ENCODE measurements at places on chromosomes 1 and 21.

DNA sequence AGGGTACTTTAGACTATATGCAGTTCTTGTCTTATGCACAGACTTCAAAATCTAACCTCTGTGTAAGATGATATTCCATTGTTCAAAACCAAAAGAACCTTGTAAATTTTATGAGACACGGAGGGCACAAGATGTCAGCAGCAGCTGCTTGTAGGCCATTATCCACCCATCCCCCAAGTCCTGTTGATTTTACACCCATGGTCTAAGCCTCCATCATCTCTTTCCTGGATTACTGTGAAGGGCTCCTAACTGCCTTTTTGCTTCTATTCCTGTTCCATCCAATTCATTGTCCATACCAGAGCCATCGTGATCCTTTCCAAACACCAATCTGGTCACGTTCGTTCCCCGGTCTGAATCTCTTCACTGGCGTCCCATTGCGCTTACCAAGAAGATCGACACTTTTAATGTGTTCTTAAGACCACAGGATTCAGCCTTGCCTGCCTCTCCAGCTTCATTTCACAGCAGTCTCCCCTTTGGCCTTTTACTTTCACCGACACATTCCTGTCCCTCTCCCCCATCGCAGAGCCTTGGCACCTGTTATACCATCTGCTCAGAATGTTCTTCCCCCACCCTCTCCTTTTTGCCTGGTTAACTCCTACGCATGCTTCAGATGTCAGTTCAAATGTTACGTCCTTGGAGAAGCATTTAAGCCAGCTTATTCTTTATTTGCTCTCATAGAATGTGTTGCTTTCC is 107.3 kb upstream of the POU3F1 start:
- DNase-seq = no peak

DNA sequence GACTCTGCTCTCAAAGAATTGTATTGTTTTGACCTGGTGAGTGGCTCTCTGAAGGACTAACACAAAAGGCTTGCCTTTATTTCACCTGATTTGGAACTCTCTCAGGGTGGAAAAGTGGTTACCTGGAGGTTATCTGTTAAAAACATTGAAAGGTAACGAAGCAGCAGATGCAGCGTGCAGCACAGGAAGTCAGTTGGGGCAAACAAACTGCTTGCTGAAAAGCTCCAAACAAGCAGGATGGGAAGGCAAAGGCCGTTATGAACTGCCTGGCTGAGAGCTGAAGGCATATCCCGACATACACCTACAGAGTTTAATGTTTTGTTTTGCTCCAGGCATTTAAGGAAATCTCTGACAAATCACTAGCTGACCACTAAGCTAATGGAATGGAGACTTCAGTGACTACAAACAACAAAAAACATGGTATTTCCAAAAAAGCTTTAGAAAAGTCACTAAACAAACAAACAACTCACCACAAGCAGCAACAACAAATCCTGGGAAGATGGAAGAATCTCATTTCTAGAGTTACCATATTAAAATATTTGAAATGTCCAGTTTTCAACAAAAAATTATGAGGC is 44.3 kb upstream of the BATF3 start:
- DNase-seq = no peak

DNA sequence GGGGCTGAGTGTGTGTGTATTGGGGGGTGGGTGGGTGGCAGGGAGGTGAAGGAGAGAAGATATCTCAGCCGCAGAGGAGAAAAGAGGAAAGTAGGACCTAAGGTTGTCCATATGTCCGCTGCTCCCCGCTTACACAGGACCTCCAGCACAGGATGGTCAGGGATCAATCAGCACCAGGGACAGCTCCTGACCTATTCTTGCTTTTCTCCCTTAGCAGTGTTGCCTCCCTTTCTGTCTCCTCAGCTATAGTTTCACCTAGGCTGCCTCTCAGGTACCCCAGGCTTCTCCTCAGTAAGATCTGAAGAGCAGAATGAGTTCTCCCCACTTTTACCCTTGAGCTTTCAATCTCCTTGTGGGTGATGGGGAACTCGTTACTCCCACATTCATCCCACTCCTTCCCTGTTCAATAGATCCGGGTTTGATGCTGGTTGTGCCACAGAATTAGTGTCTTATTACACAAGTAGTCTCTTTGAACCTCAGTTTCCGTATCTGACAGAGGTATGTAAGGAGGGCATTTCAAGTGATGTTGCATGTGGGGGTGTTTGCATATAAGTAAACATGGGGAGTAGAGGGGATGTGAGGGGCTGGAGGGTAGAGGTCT is 1.4 kb upstream of the DPH2 start:
- DNase-seq = no peak

- DNase-seq = no peak
Measured at GRCh38 chr1:108961198-108961597, 2.1 kb downstream of the CLCC1 start.

- DNase-seq = no peak
Measured at GRCh38 chr1:168861421-168862004, 132.5 kb upstream of the DPT start.

DNA sequence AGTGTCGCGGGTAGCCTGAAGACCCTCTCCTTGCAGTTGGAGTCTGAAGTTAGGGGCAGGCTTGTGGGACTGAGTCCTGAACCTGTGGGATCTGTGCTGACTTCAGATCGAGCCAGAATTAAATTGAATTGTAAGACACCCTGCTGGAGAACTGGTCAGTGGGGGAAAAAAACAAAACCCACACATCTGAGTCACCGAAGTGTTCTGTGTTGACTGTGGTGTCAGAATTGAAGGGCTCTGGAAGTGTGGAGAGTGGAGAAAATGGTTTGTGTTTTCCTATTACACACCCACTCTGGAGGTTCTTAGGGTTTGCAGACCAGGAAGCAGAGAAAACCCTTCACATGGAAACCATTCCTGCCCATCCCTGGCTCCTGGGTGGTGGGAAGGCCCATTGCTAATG is 209.5 kb upstream of the GALNT2 start:
- DNase-seq = no peak

GRCh38 chr1:6098303-6099215 is 52.9 kb downstream of the KCNAB2 start:
- no peak for DNase-seq

DNA sequence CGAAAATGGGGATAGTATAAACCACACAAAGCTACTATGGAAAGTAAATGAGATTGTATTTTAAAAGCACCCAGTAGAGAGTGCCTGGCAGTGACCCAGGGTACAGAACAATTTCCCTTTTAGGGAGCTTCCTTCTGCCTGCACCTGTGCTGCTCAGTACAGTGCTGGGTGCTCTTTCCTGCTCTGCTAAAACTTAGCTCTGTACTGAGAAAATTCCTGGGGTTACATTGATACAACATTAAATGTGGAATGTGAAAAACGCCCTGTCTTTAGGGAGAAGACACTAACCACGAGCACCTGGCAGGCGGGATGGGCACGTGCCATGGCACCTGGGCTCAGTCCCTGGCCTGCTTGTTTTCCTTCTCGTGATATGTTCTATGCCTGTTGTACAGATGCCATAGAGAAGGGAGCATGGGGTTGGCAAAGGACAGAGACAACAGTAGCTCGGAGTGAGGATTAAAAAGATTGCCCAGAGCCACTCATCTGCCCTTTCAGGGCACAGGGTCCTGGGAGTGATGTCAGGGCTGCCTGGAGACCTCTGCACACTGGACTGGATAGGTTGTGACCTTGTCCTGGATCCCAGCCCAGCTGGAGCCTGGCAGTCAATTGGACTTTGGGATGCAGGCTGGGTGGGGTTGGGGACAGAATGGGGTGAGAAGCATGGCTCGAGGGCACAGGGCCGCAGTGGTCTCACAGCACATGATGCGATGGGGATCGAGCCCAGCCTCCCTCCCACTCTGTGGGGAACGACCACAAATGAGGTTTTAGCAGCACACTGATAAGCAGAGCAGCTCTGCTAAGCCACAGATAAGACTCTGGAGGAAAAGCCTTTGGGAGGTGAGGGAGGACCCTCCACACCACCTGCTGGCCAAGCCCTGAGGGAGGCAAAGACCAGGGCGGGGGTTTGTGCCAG is 4.2 kb downstream of the SPATA46 start:
- DNase-seq = peak; percentile 37

DNA sequence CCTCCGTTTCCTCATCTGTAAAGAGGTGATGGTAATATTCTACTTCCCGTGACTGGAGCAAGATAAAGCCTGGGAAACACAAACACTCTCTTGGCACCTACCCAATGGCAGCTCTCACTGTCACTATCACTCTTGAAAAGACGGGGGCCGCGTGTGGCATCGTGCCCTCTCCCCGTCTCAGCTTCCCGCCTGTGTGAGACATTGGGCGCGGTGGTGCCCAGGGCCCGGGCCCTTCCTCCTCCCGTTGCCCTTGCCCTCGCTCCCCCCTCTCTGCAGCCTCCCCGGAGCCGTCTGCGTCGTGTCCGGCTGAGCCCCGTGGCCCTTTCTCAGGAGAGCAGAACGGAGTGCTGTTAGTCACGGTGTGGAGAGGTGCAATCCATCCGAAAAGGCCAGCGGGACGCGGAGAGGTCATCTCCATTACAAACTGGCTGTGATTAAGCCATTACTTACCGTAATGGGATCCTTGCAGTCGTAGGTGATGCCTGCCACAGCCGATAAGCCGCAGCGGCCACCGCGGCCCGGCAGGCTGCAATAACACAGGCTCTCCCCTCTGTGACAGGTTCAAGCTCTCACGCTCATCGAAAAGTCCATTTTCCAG is 156.4 kb upstream of the ZC3H12A start:
- DNase-seq = no peak

DNA sequence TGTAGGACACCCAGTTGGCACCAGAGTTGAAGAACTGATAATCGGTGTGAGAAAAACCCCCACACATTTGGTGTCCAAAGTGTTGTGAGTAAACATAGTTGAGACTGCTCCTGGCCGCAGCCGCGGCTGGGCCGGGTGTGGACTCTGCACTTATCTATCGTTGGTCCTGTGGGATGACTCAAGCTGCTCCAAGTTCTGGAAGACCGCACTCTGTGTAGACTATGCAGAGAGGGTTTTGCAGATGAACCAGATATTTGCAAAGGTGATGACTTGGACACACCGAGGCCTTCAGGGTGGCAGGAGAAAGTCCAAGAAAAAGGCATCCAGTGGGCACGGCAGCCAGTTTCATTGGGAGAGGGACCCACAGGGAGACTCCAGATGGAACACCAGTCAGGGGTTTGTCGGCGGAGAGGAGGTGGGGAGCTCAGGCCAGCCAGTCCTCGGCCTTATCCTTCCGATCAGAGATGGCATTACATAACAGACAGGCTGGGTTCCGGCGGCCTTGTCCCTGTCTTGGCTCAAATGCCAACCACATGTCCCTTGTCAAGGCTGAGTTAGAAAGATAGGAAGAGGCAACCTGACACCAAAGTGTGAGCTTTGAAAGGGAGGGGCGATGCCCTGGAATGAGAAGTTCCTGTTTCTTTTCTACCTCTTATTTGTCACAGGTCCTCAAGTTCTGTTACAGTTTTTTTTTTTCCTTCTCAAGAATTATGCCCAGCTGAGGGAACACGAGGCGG is 21.1 kb downstream of the C2CD2 start:
- DNase-seq = peak; percentile 75

- DNase-seq = peak; percentile 58
Measured at GRCh38 chr21:35925497-35925896, 134.8 kb downstream of the SETD4 start.

DNA sequence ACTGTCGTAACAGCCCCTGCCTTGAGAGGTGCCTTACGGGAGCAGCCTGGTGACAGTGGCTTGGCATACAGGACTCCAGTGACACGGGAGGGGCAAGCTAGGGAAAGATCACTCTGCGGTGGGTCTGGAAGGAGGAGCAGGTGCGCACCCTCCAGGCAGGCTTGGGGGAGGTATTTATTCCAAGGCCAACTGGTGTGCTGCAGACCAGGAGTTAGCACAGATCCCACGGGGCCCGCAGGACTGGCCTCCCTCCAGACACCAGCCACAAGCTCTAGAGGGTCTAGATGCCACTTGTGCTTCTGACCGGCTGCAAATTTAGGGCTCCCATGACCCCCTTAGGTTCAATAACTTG is 22.1 kb downstream of the PSEN2 start:
- no peak for DNase-seq

DNA sequence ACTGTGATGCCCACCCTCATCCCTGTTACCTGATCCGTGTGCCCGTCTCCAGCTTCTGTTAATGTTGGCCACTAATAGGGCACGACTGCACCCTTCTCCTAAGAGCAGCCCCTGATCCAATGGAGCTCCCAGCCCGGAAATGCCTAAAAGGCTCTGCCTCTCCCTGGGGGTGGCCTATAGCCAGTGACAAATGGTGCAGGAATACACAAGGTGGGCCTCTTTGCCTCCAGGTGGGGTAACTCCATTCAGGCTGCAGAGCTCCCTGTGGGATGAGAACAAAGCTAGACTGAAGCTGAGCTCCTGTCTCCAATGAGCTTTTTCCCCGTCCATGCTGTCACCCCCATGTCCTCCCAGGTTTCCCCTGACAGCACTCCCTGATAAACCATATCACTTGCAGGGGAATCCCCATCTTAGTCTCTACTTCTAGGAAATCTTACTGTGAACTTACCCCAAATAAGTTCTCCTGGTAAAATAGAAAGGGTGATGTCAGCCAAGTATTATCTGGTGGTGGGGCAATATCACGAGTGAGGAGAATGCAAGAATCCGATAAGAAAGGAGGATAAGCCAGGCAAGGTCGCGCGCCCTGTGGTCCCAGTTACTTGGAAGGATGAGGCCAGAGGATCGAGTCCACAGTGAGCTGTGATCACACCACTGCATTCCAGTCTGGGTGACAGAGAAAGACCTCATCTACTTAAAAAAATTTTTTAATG is 18.6 kb downstream of the S100A7A start:
- no peak for DNase-seq

GRCh38 chr1:30982937-30983336 is 74.4 kb upstream of the SDC3 start:
- DNase-seq = no peak

- DNase-seq = no peak
Measured at GRCh38 chr1:214513394-214513793, 38.0 kb downstream of the PTPN14 start.

DNA sequence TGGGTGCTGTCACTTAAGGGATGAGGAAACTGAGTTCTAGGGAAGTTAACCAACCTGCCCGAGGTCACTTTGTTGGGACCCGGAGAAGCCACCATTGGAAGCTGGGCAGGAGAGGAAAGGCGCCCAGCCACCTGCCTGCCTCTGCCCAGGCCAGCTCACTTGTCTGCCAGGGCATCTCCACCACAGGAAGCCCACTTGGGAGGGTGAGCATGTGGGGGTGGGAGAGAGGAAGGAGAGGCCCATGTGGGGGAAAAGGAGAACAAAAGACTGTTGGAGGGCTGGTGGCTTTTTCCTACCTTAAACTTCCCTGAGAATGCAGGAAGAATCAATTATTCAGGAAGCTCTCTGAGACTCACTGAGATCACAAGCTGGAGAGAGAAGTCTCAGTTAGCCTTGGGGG is 43.8 kb upstream of the SELENON start:
- no peak for DNase-seq

GRCh38 chr1:117587499-117588356 is 18.1 kb upstream of the TENT5C start:
- no peak for DNase-seq

All from mammary epithelial cell (primary cell).